ENCODE measurements at places on chromosomes 11 and 22.

GRCh38 chr11:47869544-47870393, 21.6 kb upstream of the NUP160 start:
- no peak for DNase-seq

DNA sequence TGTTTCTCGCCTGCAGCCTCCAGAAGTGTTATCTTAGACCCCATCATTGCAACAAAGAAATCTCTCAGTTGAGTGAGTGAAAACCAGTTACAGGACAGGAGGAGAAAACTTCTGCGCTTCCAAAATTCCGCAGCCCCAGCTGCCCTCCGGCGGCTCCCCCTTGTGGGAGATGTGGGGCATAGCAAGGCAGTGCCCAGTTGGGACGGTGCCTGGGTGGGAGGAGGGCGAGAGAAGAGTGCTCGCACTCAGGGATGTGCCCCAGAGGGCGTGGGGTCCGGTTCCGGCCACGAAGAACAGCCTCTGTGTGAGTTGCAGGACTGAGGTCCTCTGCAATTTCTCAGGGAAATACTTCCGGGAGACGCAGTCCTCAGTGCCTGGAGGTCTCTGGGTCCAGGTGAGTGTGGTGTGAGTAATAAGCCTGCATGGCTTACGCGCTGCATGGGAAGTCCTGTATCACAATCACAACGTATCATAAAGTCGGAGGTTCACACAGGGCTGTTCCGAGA, 87.0 kb upstream of the BLID start:
- no peak for DNase-seq

GRCh38 chr11:112631333-112631732, 329.9 kb upstream of the NCAM1 start:
- no peak for DNase-seq

DNA sequence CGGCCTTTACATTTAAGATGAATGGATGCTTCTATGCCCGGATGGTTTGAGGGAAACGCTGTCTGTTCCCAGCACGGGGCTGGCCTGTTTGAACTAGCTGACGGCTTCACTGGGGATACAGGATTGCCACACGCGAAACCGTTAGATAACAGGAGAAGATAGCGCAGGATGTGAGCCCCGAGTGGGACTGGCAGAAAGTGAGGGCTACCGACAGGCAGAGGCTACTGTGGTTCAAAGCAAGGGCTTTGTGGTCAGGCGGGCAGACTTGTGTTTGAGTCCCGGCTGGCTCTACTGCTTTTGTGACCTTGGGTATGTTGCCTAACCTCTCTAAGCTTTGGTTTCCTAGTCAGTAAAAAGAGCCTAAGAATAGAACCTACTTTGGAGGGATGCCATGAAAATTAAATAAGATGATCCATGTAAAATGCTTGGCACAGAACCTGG, 2.8 kb upstream of the OAF start:
- DNase-seq = no peak

- DNase-seq = no peak
These were observed 24.7 kb downstream of the NCF4 start for GRCh38 chr22:36885474-36885873.

DNA sequence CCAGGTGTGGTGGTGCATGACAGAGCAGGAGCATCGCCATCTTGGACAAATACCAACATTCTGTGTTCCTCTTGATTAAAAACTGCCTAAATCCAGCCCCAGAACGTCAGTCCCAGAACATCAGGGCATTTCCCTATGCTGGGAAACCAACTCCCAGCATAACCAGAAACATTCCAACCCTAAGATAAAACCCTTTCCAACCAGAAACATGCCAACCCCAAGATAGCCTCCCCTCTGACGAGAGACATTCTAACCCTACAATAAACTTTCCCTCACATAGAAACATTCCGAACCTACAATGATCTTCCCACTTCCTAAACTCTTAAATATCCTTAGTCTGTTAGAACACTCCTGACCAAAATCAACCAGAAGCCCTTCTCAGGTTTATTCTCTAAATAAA, 11.6 kb downstream of the PLAAT4 start:
- DNase-seq = no peak

- DNase-seq = no peak
These were observed 48.4 kb upstream of the WEE1 start for GRCh38 chr11:9525116-9525515.

GRCh38 chr11:111091321-111091938, 154.1 kb upstream of the POU2AF2 start:
- no peak for DNase-seq

- no peak for DNase-seq
These were observed 25.0 kb upstream of the CRTAM start for GRCh38 chr11:122813176-122813893.

DNA sequence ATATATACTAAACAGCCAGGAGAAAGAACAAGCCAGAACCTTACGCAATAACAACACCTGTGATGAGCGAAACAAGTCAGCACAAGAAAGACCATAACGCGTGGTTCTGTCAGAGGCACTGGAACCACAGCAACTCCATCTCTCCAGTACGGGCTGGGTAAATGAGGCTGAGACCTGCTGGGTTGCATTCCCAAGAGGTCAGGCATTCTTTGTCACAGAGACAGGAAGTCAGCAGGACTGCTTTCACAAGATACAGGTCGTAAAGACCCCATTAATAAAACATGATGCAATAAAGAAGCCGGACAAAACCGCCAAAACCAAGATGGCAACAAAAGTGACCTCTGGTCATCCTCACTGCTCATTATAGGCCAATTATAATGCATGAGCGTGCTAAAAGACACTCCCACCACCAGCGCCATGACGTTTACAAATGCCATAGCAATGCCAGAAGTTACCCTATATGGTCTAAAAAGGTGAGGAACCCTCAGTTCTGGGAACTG, 21.7 kb downstream of the TPST2 start:
- no peak for DNase-seq

GRCh38 chr11:45470151-45470793, 184.1 kb upstream of the SYT13 start:
- DNase-seq = no peak

- no peak for DNase-seq
These were observed at the start of gene LARGE1 for GRCh38 chr22:33920197-33920540. LARGE1 (minus strand) TSS chr22:33920476.

- DNase-seq = no peak
These were observed 173.5 kb downstream of the TTC28 start for GRCh38 chr22:28506150-28506535.

- no peak for DNase-seq
These were observed 1487.5 kb downstream of the BRD1 start for GRCh38 chr22:48340191-48340590.

GRCh38 chr22:34946339-34946985, 119.5 kb upstream of the ISX start:
- no peak for DNase-seq

- no peak for DNase-seq
These were observed 89.7 kb downstream of the ZC3H12C start for GRCh38 chr11:110182886-110183285.

DNA sequence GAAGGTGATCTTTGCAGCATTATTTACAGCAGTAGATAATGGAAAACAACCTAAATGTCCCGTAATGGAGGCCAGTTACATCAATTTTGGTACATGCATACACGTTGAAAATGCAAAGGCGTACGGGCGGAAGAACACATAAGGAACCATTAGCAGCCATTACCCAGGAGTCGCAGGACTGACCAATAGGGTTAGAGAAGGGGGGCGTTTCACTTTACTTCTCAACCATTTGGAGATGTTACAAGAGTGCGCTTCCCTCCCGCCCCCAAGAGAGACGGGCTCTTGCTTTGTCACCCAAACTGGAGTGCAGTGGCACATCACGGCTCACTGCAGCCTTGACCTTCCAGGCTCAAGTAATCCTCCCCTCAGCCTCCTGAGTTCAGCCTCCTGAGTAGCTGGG, 52.8 kb upstream of the SLC35C1 start:
- no peak for DNase-seq

DNA sequence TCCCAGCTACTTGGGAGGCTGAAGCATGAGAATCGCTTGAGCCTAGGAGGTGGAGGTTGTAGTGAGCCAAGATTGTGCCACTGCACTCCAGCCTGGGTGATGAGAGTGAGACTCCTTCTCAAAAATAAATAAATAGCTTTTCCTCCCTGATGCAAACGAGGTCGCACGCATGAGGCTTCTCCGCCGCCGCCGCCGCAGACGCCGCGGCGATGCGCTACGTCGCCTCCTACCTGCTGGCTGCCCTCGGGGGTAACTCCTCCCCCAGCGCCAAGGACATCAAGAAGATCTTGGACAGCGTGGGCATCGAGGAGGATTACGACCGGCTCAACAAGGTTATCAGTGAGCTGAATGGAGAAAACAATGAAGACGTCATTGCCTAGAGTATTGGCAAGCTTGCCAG, 20.0 kb upstream of the RAB39A start:
- DNase-seq = no peak

GRCh38 chr11:48096588-48097525, 116.5 kb downstream of the PTPRJ start:
- DNase-seq = no peak

DNA sequence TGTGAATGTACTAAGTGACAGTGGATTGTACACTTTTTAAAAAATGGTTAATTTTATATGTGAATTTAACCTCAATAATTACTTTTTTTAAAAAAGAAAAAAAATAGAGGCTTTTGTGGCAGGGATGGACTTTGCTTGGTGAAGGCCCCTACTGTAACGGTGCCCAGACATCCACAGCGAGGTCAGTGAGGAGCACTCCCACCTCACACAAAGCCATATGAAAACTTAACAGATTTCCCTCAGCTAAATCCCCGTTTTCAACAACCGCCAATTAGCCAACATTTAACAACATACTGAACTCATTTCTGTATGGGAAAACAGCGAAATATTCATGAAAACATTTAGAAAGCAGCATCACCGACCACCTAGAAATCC, 642 bp upstream of the C11orf58 start:
- DNase-seq = no peak
